Sigmoid colon (tissue), 7 donors: ENCODE measurements at places on chromosomes 3 and 15. TPM values are rescaled to one million over a fixed set of nuclear protein-coding genes. Genes with fewer than 3 reads are reported as not detected.

DNA sequence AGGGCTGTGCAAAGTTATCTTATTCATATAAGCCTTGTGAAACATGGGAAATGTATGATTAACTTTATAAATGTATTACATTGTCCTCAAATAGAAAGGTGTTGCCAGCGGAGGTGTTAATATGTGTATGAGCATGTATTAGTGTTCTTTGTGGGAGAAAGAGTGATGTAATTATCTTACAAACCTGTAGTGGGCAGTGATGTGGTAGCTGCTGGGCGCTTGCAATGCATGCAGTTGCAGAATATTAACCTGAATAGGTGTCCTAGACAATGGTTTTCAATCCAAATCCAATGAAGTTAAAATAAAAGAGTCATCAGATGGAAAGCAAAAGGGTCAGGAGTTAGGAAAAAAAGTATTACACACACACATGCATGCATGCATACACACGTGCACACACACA lies 881.3 kb upstream of the CADM2 start:
- no peaks in the 10 kb centered on the region for H3K4me1 ChIP-seq
- H3K27me3 ChIP-seq = no peaks in the 10 kb centered on the region
- no peaks in the 10 kb centered on the region for H3K36me3 ChIP-seq
- no peak for DNase-seq

DNA sequence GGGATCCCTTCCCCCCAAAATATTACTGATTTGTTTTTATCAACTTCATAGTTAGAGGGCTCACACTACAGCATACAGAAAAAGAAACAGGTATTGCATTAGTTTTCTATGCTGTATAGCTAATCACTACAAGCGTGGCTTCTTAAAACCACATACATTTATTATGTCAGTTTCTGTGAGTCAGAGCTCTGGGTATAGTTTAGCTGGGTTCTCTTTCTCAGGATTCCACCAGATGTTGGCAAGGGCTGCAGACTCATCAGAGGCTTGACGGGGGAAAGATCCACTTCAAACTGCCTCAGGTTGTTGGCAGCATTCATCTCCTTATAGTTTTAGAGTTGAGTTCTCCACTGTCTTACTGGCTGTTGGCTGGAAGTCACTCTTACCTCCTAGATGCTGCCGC lies 328.0 kb downstream of the NLGN1 start:
- no peaks in the 10 kb centered on the region for H3K27me3 ChIP-seq
- H3K36me3 ChIP-seq = no peaks in the 10 kb centered on the region
- H3K4me1 ChIP-seq = no peaks in the 10 kb centered on the region
- DNase-seq = no peak
- no peak overlapping the region for H3K27ac ChIP-seq

GRCh38 chr3:195704433-195704999 lies 16.3 kb upstream of the MUC20 start:
- H3K4me3 ChIP-seq = no peak overlapping the region
- DNase-seq = no peak
- H3K27ac ChIP-seq = no peak overlapping the region
- no peaks in the 10 kb centered on the region for H3K27me3 ChIP-seq

- no peak overlapping the region for H3K27ac ChIP-seq
- H3K27me3 ChIP-seq = no peaks in the 10 kb centered on the region
- H3K4me3 ChIP-seq = no peak overlapping the region
- DNase-seq = no peak
These were observed 200.0 kb upstream of the UBE2E2 start for GRCh38 chr3:23002836-23003732.

SMCO1 gene
- total RNA-seq = not detected

KY gene
- total RNA-seq = 3.9 TPM
